ENCODE measurements at places on chromosomes 4 and X.

GRCh38 chrX:122567911-122568310 lies 616.2 kb upstream of the GRIA3 start:
- DNase-seq, result no peak

GRCh38 chrX:133670383-133670782 lies 255.1 kb upstream of the GPC4 start:
- peak; percentile 38 for DNase-seq

GRCh38 chr4:61211781-61212180 lies 11.7 kb downstream of the ADGRL3 start:
- no peak for DNase-seq

GRCh38 chr4:155173371-155173770 lies 35.1 kb upstream of the NPY2R start:
- no peak for DNase-seq

GRCh38 chrX:115535421-115535820 lies 25.6 kb upstream of the PLS3 start:
- no peak for DNase-seq

- no peak for DNase-seq
Observed at GRCh38 chr4:161314371-161314770, 849.4 kb downstream of the FSTL5 start.

DNA sequence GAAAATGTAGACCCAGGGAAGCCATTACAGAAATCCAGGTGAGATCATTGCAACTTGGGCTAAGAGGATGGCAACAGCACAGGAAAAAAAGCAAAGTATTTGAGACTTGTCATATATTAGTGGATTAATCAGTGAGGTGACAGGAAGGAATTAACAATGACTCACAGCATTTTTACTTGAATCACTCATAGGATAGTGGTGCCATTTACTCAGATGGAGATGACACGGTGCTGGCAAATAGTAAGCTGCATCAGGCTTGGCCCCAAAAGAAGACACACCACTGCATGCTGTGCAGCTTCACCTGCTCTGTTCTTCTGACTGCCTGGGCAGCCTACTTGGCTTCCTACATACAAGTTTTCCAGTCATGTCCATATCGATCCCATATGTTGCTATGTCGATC lies 144.8 kb downstream of the FRYL start:
- peak; percentile 9 for DNase-seq

DNA sequence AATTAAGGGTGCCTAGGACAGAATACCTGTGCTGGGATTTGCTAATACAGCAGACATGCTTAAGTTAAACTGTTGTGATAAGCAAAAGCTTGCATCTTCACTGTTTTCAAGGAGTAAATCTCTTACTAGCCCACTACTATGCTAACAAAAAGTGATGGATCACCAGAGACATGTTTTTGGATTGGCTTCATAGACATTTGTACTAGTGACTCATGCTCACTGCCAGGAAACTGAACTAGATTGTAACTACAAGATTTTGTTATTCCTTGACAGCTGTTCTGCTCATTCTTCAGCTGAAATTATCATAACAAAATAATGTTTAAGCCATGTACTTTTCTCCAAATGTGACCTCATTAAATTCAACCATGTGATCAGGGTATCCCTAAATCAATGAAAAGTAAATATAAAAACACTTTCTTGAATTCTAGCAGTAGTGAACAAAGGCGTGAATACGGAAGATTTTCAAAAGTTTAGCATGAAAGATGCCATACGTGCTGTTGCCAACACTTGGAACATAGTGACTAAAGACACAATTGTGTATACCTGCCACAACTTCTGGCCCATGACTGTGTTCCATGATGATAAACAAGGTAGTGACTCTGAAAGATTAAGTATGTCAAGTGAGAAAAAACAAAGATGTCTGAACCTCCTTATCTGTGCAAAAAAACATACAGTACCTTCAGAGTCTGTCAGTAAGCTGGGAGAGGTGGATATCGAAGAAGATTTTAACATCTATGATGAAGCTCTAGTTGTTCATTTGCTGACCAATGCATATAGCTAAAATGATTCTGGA lies 154.0 kb downstream of the BTC start:
- DNase-seq, result no peak

GRCh38 chr4:73902038-73902637 lies 32.9 kb downstream of the CXCL1 start:
- no peak for DNase-seq

DNA sequence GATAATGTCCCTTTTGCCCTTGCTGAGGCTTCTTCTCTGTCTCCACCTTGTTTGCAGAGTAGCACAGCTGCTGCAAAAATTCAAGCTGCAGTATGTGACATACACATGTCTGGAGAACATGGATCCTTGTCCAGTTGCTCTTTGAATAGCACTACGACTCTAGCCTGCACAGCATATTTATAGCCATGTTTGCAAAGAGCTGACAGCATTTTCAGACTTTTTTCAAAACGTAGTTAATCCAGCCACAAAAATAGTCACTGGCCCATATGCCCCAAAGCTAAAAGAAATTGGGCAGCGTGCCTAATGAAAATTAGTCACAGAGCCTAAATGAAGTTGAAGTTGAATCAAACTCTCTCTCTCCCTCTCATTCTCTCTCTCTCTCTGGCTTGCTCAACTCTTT lies 17.5 kb downstream of the SLC16A2 start:
- no peak for DNase-seq

DNA sequence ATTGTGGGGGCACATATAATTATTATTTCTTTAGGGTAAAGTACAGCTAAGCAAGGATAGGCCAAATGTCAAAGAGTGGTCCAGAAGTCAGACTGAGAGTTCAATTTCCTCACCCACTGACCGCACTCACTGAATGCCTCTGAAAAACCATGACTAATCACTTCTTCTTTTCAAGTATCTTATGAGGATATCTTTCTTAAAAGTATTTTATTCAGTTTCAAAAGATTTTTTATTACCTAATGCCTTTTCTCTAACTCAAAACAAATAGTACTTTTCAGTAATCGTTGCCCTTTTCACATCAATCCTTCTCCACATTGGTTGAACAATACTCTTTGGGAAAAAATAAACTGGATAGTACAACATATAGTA lies 61.7 kb upstream of the CAMK2D start:
- peak; percentile 43 for DNase-seq

DNA sequence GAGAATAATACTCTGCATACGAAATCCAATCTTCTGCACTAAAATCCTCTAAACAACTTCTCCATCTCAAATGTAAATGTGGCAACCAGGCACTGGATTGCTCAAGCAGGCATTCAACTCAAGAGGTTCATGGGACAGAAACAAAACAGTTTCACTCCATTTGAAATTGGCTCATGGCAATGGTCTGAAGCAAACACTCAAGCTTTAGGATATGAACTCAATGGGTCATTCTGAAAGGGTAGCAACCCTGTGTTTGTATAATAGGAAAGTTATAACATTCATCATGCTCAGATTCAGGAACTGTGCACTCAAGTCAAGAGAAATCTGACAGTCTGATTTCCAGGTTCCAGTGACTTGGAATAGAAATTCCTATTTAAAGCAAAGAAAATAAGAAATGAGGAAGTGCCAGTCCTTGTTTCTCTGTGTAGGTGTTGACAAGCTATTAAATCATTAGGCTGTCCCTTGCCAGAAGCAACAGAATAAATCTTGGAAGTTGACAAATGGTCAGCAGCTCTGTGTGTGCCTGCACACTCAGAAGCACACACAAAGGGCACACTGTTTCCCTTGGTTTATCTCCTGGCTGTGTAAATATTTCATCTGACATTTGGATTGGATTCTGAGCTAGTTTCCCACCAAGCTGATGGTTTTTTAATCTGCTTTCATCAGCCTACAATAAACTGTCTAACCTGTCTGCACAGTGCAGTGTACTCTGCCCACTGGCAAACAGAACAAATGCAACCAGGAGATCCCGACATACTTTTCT lies 75.9 kb upstream of the CITED1 start:
- DNase-seq, result no peak

GRCh38 chr4:176036585-176037205 lies 28.9 kb upstream of the WDR17 start:
- DNase-seq, result no peak

GRCh38 chr4:8652181-8653078 lies 59.9 kb downstream of the CPZ start:
- no peak for DNase-seq

DNA sequence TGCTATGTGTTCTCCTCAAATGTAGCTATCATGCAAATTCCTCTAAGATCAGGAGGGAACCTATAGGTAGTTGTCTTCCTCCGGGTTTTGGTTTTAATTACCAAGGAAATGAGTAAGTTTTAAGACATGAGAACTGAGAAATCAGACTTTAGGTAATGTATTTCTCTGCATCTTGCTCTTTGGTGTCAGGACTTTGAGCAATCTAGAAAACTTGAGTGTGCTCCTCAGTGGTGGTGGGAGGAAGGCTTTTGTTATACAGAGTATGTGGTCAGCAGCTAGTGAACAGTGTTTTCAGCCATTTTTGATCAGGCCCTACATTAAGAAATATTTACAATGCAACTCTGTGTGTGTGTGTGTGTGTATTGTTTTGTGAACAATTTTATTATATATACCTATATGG lies 224.1 kb downstream of the KLHL13 start:
- no peak for DNase-seq

DNA sequence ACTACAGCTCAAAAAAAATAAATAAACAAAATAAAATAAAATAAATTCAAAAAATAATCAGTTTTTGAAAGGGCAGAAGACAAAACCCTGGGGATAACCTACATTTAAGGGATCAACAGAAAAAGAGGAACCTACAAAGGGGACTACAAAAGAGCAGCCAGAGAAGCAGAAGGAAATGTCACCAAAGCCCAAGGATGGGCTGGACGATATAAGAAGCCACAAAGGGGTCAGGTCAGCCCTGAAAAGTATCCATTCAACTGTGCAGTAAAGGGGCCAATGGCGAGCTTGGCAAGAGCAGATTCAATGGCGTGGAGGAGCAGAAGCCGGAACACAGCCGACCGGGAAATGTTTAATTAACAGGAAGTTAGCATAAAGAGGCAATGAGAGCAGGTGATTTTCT lies 16.9 kb downstream of the ACOT9 start:
- DNase-seq, result peak; percentile 63

DNA sequence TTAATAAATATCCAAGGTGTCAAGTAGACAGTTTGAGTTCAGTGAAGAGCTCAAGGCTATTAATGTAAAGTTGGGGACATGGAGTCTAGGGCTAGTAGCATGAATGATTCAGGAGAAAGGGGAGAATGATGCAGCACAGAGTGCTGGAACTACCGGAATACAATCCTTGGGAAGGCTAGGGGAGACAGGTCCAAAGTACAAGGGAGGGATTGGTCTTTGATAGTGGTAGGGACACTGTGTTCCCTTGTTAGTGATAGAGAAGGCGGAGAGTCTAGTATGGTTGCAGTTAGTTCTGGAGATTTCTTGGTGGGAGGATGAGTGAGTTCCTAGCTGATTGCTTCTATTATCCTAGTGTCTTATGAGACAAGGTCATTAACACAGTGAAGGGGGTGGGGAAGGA lies 8.7 kb downstream of the GCNA start:
- DNase-seq, result no peak

DNA sequence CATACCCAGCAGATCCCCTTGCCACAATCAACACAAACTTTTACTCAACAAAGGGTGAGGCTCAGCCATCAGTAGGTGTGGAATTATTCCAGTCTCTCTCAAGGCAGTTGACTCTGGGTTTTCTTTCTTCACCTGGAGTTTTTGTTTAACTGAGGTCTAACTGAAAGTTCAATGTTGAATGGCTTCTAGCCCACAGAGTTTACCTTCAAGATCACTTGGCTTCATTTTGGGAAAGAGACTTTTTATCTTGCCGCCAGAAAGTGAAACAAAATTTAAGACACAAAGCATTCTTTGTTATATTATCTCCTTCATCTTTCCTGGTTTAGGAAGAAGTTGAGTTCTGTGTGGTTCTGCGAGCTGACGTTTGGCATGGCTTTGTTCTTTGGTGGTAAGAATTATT lies 83.8 kb upstream of the RASGEF1B start:
- no peak for DNase-seq

GRCh38 chr4:165312506-165312905 lies 15.0 kb upstream of the MSMO1 start:
- no peak for DNase-seq

- peak; percentile 15 for DNase-seq
Observed at GRCh38 chr4:96677499-96677898, 837.6 kb downstream of the PDHA2 start.

GRCh38 chrX:133214301-133214700 lies 3.9 kb downstream of the TFDP3 start:
- no peak for DNase-seq

DNA sequence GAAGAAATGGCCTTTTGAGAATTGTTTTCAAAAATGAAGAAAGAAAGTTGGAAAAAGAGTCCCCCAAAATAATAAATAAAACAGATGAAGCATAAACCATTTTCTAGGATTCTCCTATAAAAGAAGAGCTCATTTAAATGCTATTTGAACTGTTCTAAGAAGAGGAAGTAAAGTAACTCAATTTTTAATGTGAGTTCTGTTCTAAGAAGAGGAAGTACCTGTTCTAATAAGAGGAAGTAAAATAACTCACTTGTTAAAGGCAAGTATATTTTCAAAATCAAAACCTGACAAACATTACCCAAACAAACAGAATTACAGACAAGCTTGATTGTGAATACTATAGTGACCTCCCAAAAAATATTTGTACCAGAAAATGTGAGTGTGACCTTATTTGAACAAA lies 1326.3 kb downstream of the C4orf33 start:
- peak; percentile 21 for DNase-seq

- DNase-seq, result no peak
Observed at GRCh38 chr4:137700072-137700471, 167.8 kb upstream of the PCDH18 start.

- no peak for DNase-seq
Observed at GRCh38 chr4:173990869-173991210, 292.6 kb downstream of the FBXO8 start.

- DNase-seq, result peak; percentile 87
Observed at GRCh38 chr4:170007113-170007512, 19.1 kb downstream of the MFAP3L start.

DNA sequence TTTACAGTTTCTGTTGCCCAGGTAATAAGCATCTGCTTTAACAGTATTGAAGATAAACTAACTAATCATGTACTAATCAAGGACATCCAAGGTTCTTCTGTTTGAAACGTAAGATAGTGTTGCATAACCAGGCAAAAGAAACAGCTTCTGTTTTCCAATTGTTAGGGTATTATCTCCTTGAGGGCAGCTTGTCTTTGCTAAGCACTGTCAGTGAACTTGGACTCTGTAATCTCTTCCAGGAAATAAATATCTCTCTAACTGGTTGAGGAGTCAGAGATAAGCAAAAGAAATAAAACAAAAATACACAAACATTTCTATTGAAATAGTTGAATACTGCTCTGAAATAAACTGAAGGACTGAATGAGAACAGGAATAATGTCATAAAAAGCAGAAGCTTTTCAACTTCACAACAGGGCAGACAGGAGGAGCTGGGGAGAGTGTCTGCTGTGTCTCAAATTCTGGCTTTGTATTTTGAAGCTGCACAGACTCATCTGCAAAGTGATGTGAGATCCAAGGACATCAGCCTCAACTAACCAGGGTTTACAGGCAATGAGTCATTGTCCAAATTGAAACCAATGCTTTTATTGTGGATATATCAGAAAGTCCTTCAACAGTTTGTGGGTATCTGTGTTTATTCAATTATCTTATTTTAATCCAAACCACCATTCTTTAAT lies 1253.0 kb upstream of the PCDH7 start:
- no peak for DNase-seq

- no peak for DNase-seq
Observed at GRCh38 chr4:114277690-114278089, 298.2 kb upstream of the ARSJ start.

GRCh38 chr4:37422102-37422501 lies 177.6 kb downstream of the NWD2 start:
- DNase-seq, result no peak

- peak; percentile 60 for DNase-seq
Observed at GRCh38 chr4:87118826-87119225, 101.6 kb downstream of the KLHL8 start.

- no peak for DNase-seq
Observed at GRCh38 chrX:127404161-127404560, 584.6 kb downstream of the PRR32 start.

All from NB4 (cell line).